Occipital lobe (tissue), 3 donors: ENCODE measurements at places on chromosomes 16 and 17. TPM values are rescaled to one million over a fixed set of nuclear protein-coding genes. Genes with fewer than 3 reads are reported as not detected.

The MRM3 gene
- 17.5 TPM for total RNA-seq

The GAN gene
- total RNA-seq, result 33.7 TPM

The TP53TG3B gene
- total RNA-seq, result not detected

The WNK4 gene
- total RNA-seq, result 0.31 TPM

The RAMP2 gene
- 14.3 TPM for total RNA-seq

The CES1 gene
- total RNA-seq, result 1.9 TPM

The CD300LG gene
- total RNA-seq, result not detected

The BCAS3 gene
- total RNA-seq, result 50.8 TPM

The QRICH2 gene
- 6.1 TPM for total RNA-seq

The SERPINF2 gene
- total RNA-seq, result 0.16 TPM

The CLEC3A gene
- total RNA-seq, result not detected

The FZD2 gene
- total RNA-seq, result 6.9 TPM

DNA sequence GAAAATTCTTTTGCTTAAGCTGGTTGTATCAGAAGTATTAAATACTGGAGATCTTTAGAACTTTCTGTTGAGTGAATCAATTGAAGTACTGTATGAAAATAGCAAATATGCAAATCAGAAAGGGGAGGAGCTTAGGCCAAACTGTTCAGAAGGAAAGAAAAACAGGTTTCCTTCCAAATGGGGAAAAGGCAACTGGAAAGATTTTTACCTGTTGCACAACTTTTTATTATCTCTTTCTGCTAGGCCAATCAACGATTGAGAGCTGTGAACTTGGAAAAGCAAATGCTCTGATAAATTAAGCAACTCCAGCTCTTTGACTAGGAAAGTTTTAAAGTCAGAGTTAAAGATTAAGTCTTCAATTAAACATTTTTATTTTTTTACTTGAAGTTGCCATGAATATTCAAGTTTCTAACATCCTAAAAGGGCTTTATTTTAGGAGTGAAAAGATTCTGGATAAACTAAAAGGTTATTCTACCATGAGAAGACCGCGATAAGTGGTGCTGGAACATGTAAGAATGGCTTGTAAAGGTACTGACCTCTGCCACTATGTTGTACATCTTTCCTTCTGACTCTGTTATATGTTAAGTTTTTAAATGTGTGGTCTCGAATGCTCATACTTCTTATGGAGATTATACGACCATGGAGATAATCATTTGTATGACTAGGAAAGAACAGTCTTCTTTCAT is 16.5 kb downstream of the DCUN1D3 start:
- DNase-seq, result no peak

DNA sequence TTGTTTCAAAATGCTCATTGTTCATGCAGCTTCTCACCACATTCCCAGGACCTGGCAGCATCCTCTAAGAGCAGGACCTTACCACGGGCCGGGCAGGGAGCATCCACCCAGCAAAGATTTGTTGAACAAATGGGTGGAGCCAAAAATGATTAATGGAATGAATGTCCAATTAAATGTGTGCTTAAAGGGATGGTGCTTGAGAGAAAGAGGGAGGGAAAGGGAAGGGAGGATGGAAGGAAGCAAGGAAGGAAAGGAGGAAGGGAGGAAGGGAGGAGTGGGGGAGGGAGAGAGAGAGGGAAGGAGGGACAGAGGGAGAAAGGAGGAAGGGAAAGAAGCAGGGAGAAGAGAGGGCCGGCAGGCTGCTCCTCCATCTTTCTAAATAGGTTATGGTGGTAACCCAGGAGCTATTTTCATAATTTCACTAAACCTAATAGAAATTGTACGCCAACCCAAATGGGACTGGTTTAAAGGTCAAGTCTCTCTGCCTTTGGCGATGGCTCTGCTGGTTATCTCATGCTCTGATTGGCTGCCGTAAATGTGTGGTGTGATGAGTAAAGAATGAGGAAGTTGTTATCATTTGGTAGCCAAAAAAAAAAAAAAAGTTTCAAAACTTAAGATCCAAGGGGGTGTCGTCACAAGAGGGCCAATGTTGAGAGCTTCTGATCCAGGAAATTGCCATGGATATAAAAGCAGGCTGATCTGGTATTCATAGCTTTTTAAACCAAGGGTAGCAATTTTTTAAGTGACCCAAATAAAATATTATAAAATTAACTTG is 126.7 kb upstream of the FOXF1 start:
- no peak for DNase-seq

DNA sequence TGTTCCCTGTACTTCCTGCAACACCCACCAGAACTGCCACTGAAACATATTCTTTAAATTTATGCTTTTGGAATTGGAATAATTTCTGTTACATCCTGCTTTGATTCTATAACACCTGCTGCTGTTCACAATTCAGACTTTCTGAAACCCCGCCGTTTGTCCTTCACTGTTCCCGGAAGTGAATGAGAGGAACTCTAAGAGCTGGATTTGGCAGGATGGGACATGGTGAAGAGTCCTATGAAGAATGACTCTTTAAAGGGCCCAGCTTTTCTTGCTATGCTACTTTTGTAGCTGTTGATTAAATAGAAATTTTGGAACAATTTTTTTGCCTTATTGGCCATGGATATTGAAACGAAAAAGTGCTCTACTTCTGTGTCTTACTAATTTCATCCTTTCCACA is 8.9 kb downstream of the AP2B1 start:
- DNase-seq, result no peak

GRCh38 chr16:66562986-66563385 is 3.3 kb upstream of the CMTM1 start:
- no peak for DNase-seq

DNA sequence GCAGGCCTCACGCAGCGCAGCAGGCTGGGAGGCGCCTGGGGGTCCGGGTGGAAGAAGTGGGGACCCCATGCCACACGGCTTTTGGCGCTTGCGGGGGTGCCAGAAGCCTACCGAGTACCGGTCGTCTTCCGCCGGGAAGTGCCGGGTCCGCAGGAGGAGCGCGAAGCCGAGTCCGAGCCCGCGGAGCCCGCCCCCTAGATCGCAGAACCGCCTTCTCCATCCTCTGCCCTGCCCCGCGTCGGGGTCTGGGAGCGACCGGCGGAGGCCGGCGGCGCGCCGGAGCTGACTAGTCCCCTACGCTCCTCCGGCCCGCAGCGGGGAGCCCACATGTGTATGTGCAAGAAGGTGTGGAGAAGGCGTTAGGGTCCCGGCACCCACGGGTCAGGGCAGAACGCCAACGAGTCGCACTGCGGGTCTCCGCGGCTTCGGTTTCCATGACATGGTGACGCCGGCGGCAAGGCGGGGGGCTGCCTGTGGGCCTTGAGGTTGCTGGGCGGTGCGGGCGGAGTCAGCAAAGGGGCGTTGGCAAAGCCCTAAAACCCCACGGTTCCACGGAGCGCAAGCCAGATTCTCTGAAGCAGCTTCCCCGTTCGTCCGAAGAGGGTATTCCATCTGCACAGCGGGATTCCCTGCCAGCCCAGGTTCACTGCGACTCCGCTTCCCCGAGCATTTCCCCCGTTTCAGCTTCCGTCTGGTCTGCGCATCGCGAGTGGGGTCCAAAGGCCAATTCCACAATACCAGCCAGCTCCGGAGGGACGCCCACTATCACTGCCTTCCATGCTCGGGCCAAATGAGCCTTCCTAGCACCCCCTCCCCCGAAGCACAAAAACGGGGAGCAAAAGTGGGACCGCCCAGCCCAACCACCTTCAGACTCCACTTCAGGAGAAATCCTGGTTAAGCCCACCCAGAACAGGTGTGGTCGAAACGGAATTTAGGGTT is 2.3 kb upstream of the LHX1 start:
- no peak for DNase-seq

- no peak for DNase-seq
These were observed 1.3 kb downstream of the LHX1 start for GRCh38 chr17:36938566-36939051.

GRCh38 chr17:20236578-20237227 is 227.5 kb downstream of the SPECC1 start:
- no peak for DNase-seq

DNA sequence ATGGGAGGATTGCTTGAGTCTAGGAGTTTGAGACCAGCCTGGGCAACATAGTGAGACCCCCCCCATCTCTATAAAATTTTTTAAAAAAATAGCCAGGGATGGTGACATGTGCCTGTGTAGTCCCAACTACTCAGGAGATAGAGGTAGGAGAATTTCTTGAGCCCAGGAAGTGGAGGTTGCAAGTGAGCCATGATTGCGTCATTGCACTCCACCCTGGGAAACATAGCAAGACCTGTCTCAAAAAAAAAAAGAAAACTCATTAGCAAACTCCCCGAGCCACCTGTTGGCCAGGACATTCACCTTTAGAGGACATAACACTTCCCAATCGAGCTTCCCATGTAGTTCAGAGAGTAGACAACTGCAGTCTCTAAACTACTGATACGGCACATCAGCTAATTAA is 274.2 kb downstream of the ABCC12 start:
- DNase-seq, result no peak

- no peak for DNase-seq
These were observed 106.7 kb upstream of the SDK2 start for GRCh38 chr17:73750975-73751374.

- no peak for DNase-seq
These were observed 69.9 kb downstream of the AKAP1 start for GRCh38 chr17:57154921-57155320.

DNA sequence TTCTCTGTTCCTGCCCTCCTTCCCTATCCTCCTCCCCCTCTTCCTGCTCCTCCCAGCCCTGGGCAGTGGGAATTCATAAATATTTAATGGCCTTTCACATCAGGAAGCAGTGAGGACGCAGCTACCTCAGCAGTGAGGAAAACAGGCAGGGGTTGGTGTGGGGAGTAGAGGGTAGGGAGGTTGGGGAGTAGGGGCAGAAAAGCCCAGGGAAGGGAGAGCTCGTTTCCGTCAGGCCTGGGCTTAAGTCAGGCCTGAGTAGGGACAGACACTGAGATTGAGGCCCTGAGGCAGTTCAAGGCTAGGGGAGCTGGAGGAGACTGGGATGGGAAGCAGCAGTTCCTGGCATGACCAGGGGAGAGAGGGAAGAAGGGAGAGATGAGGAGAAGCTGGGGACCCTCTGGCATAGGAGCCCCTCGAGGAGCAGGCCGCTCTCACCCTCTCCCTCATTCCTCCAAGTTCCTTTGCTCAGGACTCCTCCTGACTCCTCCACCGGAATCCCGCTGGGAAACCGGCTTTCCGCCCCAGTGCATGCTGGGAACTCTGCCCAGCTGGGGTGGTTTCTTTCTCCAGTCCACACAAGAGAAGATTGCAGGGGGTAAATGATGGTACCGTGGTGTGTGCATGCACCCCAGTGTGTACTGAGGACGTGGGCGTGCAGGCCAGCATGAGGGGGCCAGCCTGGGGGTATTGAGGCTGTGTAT is 6.2 kb downstream of the SAMD14 start:
- no peak for DNase-seq

DNA sequence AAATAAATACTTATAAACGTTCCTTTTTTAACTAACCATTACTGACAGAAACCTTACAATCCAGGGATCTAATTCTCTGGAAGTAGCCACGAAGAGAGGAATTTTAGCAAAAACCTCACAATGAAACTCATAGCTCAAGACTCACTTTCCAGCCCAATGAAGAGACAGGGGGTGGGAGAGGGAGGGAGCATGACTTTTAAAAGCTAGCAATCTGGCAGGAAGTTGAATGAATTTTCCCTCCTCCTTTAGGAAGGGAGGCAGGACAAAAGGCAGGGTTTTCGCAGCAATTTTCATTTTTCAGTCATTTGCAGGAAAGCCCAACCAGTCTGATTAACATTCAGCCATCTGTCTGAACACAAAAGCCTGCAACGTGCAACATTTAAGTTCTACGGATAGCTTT is 381.5 kb upstream of the PSMD7 start:
- DNase-seq, result no peak

GRCh38 chr17:62705778-62706597 is 78.5 kb downstream of the MRC2 start:
- peak; percentile 50 for DNase-seq

DNA sequence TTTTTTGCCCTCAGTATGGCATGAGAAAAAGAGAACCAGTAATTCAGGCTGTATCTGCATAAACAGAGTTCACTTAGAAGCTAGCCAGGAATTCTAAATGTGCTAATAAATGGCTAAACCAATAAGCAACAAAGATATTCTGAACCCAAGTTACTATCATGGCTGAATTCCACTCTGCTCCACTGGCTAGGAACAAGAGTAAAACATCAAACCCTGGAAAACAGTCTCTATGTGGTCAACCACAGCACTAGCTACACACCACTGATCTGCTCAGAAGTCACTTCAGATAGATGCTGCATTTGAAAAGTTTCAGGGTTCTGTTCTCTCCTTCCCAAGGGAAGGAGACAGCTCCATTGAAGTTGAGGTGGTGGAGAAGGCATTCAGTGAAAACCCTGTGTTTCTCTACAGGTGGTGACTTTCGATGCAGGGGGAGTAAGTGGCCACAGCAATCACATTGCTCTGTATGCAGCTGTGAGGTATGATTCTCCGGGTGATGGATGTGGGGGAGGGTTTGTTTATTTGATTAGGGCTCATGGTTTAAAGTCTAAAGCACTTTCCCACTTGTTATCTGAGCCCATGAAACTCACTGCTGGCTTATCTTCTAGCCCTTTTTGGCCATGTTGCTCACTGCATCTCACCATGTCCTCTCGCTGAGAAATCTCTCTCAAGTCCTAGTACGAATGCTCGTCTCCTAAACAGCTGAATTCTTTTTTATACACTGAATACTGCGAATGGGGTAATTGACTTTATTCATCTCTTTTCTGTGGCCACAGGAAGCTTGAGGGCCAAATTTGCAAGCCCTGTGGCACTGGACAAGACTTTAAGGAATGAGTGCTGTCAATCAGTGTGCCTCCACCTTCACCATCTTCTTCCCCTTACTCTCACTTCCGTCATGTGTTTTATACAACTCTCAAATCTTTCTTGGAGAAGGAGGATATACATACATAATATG is 39.9 kb downstream of the CENPV start:
- no peak for DNase-seq

DNA sequence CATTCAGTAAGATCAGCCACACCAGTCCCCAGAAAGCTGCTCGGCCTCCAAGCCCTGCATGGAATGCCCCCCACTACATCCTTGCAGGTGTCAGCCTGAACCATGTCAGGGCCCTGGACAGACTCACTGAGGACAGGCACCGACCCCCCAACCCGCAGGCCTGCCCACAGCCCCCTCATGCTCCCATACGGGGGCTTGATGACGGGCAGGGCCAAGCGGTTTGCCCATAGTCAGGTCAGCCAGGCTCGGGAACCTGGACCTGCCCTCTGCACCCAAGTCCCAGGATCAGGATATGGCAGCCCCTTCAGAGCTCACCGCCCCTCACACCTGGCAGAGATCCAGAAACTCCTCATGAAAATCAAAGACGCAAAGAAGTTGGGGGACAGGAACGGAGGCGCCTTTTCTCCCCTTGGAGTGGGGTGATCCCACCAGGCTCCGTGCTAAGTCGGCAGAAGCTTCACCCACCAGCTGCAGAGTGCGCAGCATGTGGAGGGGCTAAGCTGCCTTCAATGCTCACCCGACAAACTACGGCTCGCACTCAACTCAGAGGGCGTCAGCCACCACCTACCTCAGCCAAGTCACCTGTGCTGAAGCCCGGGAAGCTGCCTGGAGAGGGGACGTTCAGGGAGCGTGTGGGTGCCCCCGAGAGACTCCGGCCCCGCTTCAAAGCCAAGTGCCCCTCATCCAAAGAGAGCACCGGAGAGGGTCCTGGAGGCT is 26.5 kb downstream of the GNPTG start:
- no peak for DNase-seq

- DNase-seq, result no peak
These were observed 29.9 kb upstream of the PAFAH1B1 start for GRCh38 chr17:2563543-2563942.

- DNase-seq, result no peak
These were observed 7.0 kb upstream of the MILR1 start for GRCh38 chr17:64441772-64442540.

- DNase-seq, result no peak
These were observed 268.5 kb downstream of the GRIN2A start for GRCh38 chr16:9913604-9914326.
